ENCODE measurements at places on chromosomes 6 and 20. TPM values are rescaled to one million over a fixed set of nuclear protein-coding genes. Genes with fewer than 3 reads are reported as not detected.
A peak's percentile ranks its signal among the peaks of the same experiment; 100 is the strongest.

- DNase-seq = no peak
Measured at GRCh38 chr6:72740135-72740534, 118.3 kb downstream of the KCNQ5 start.

DNA sequence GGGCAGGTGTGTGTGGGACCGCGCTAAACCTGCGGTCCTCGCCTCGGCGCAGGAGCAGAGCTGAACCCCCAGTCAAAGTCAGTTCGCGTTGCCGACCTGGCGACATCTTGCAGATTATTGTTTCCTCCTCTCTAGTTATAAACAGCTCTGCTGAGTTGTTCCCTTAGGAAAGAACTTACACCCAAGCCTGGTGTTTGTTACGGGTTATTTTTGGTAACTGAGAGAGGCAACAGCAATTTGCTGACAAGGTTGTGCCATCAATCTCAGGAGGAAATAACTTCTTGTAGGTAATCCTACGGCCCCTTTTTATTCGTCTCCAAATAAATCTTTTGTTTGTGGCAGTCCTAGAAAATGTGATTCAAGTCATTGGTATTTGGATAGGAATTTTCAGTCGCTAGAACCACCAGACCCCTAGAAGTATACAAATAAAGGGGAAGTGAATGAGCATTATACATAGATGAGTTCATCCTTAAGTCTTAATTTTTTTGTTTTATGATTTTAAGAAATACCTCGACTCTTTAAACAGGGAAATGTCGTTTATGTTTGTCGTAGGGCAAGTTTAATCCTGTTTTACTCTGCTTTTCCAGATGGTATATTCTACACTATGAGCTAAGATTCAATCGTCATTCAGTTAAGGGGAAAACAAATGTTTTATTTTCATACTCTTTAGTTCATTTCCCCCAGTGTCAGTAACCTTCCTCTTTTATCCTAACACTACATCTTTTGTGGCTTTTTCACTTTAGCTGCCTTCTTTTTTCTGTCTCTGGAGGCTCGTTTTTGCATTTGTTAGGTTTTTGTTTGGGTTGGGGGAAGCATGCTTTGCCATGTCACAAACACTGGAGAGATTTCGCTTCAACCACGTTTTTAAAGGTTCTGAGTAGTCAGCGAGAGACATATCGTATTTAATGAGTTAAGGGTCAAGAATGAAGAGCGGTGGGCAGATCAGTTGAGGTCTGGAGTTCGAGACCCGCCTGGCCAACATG, 1.2 kb downstream of the PM20D2 start:
- DNase-seq = no peak

- no peak for DNase-seq
Measured at GRCh38 chr6:79756496-79756895, 125.4 kb downstream of the SH3BGRL2 start.

DNA sequence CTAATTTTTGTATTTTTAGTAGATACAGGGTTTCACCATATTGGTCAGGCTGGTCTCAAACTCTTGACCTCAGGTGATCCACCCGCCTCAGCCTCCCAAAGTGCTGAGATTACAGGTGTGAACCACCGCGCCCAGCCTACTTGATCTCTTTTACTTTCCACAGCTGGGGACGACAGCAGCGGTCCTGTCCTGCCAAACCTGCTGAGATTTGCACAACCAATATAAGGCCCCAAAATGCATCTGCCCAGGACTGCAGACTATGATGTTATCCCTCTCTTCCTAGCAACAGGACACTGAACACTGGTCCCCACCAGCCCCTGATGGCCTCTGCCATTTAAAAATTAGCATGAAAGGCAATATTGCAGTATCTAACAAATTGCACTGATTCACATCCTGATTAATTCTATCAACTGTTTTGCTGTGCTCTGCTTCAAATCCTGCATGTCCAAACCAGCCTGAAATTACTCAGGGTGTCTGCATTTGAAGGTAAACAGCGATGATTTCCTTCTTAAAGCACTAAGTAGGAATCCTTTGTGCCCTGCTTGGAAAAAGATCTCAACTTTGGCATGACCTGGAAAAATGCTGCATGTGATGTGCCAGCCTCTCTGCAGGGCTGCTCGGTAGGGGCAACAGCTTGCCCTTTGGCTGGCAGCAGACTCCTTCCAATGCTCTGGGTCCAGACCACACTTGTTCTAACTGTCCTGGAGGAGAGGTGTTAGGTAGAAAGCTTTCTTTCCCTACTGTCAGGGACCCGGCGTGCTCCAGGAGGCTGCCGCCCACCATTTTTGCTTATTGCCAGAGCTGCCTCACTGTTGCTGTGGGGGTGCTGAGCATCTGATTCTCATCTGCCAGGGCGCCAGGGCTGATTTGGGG, 27.4 kb upstream of the PXDC1 start:
- DNase-seq = no peak

GRCh38 chr20:33883164-33883563, 72.0 kb downstream of the CHMP4B start:
- no peak for DNase-seq

- no peak for DNase-seq
Measured at GRCh38 chr6:168265827-168266815, 53.5 kb downstream of the DACT2 start.

DNA sequence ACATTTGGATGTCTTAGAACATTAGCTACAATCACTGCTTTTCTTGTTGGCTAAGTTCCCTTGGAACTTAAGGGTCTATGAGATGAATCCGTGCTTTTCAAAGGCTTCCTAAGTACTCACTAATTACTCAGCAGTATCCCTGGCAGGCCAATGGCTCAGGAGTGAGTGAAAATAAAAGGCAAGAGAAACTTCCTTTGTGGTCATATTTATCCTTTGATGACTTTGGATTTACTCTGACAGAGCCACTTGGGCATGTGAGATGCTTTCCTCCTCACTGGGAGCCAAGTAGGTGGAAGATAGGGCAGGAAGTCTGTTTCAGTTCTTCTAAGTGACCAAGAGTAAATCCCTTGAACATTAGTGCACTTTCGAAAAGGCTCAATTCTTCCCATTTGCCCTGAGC, 224.3 kb upstream of the FOXA2 start:
- DNase-seq = no peak

DNA sequence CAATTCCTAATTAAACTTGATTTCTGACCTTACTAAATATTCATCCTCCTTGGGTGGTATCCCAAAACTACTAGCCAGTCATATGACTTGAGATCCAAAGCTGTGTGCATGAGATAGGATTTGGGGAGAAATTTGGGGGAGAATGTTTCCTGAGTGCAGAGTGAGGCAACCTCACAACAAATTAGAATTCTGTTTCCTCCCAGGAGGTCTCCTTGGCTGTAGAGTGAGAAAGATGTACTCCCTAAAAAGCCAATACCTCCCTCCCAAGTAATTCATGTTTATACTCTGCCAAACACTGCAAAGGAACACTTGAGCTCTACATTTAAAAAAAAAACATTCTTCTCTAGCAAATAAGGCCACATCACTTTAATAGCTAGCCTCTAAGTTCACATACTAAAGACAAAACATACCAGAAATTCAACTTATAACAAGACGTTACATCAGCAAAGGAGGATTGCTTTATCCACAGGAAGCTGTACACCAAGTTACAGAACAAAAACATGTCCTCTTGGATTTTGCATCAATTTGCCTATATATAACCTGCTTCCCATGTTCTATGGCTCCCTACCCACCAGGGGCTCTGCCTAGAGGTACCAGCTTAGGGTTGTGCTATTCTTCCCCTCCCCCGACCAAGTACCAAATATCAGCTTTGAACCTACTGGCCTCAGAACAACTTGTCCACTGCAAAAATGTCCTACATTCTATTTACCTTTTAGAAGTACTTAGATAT, 15.4 kb upstream of the TMEM30A start:
- DNase-seq = no peak

DNA sequence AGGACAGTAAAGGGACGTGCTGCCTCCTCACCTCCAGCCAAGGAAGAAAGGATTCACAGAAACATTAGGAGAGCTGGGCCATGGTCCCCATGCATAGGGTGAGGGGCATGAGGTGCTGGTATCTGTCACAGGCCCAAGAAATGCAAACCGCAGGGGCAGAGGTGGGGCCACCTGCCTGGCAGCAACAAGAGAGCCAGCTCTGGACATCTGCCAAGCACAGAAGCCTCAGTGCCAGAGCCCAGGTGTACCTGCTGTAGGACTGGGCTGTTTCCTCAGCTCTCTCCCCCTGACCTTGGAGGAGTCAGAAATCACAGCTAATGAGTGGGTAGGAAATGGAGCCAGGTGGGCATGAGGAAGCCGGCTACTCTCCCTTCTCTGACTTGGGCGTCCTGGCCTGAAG, 45.3 kb downstream of the SLC2A12 start:
- DNase-seq = no peak

DNA sequence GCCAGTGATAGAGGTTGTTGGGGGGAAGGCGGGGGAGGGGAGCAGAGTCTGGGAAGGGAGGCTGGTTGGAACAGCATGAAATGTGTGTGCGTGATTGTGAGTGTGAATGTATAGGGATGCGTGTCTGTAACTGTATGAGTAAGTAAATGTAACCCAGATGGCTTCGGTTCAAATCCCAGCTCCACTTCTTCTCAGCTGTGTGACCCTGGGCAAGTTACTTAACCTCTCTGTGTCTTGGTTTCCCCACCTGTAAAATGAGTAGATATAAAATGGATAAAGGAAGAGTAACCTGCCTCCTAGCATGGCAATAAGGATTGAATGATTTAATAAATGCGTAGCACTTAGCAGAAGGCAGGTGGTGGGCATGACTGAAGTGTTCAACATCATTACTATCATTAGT, 24.1 kb downstream of the MAFB start:
- DNase-seq = no peak

DNA sequence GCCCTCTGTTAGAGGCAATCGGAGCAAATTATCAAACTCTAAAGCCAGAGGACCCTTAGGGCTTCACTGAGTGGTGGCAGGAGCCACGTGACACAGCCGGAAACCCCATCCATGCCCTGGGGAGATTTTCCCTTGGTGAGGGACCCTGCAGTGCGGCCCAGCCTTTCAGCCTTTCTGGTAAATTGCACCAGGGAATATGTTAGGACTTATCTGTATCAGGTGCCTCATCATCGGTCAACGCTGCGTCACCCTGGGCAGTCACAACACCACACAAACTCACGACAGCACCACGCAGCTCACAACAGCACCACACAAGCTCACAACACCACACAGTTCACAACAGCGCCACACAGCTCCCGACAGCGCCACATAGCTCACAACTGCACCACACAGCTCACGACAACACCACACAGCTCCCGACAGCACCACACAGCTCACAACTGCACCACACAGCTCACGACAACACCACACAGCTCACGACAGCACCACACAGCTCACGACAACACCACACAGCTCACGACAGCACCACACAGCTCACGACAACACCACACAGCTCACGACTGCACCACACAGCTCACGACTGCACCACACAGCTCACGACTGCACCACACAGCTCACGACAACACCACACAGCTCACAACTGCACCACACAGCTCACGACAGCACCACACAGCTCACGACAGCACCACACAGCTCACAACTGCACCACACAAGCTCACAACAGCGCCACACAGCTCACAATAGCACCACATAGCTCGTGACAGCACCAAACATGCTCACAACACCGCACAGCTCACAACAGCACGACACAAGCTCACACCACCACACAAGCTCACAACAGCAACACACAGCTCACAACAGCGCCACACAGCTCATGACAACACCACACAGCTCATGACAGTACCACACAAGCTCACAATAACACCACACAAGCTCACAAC, 199.0 kb downstream of the DLL1 start:
- DNase-seq = peak; percentile 6

- no peak for DNase-seq
Measured at GRCh38 chr6:36788768-36789167, 50.5 kb downstream of the CPNE5 start.

DNA sequence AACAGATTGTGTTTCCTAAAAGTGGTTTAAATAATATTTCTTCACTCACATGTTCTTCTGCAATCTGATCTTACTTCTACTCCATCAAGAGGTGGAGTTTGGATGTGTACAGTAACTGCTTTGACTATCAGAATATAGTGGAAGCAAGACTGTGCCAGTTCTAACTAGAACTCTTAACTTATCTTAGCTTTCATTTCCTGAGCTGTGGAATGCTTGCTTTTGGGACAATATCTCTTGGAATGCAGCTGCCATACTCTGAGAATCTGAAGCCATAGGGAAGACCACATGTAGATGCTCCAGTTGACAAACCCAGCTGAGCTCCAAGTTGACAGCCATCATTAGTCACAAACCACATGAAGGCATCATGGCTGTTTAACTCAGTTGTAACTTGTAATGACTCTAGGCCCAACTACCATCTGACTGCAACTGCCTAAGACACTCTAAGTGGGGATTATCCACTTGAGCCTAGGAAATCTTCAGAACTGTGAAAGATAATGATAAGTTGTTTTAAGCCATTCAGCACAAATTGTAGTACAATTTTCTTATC, 40.8 kb upstream of the MAN1A1 start:
- DNase-seq = no peak

GRCh38 chr6:154268486-154268885, 88.1 kb downstream of the IPCEF1 start:
- DNase-seq = no peak

GRCh38 chr20:8002056-8002455, 17.5 kb downstream of the TMX4 start:
- DNase-seq = no peak

DNA sequence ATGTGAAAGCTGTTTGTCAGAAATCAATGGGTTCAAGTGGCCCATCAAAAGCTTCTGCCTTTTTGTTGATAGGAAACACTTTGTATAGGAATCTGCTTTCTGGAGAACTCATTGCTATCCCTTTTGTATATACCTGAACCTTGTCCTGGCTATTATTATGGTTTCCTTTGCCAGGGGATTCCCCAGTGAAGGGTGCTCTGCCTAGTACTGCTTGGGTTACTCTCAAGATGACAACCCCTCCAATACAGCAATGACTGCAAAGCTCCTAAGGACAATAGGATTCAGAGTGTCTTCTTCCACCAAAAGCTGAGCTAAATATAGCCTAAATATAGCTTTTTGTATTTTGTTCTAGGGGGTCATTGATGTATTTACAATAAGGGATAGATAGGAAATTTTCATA, 54.0 kb upstream of the PTPRK start:
- no peak for DNase-seq

The UST gene
- total RNA-seq = 10.2 TPM

The ECT2L gene
- total RNA-seq = 4.1 TPM

The RPP40 gene
- total RNA-seq = 12.4 TPM

The CFAP61 gene
- total RNA-seq = not detected

The MYB gene
- total RNA-seq = 0.56 TPM

The ARFGEF3 gene
- 6.0 TPM for total RNA-seq
